ENCODE measurements at places on chromosomes 3 and 15.
A peak's percentile ranks its signal among the peaks of the same experiment; 100 is the strongest.

GRCh38 chr3:165642761-165643420 lies 194.3 kb downstream of the BCHE start:
- DNase-seq: peak; percentile 96

DNA sequence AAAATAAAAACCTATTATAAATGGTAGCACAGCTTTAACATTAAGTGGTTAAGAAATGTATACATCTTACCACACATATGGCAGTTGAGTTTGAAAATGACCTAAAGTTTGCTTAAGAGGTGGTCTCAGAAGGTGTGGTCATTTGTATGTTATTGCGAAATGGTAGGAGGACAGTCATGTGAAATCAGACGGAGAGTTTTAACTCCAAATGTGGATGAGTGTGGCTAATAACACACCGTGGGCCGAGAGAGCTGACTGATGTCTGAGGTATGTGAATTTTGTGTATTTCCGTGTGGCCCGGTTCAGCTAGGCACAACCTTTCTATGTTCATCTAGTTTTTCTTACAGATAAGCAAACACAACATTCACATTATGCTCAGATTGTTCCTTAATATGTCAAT lies 71.9 kb downstream of the ARNT2 start:
- no peak for DNase-seq

- peak; percentile 12 for DNase-seq
Observed at GRCh38 chr3:144770915-144771351, 799.3 kb downstream of the DIPK2A start.

DNA sequence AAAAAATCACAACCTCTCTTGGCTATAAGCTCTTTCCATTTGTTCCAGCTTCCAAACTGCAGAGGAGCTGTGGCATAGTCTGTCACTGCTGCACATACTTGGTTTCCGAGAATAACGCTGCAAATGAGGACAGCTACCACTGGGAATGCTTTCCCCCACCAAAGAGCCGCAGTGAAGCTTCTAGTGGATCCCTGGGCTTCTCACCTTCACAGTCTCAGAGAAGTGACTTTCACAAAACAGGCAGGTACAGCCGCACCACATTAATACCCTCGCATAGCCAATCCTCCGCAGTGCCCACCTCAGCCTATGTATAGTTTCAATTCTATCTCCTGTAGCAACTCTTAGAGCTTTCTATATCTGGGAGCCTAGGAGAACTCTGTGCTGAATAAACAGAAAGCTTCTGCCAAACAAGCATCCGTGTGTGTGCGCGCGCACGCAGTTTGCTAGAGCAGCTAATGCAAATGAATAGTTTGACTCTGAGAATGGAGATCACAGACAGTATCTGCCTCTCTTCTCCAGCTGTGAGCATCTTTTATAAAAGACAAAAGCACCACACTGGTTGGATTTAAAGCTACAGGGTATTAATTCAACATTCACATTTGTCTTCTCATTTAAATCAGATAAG lies 81.9 kb upstream of the PLXND1 start:
- peak; percentile 55 for DNase-seq

DNA sequence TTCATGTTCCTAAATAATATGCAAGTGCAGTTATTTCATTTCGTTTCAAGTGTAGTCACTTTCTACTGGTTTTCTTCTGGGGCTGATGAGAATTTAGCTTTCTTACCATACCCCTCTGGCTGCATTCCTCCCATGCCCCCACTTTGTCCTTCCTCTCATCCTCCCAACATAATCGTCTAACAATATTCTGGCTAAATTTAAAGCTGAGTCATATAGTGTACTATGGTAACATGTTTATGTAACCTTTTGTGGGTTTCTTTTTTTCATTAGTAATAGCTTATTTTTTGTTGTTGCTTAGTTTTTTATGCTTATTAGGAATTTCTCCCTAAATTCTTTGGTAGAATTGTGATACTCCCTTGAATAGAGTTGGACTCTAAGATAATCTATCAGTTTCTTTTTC lies 30.5 kb downstream of the DUT start:
- DNase-seq: no peak

- DNase-seq: no peak
Observed at GRCh38 chr3:120057029-120057428, 37.2 kb downstream of the GSK3B start.

DNA sequence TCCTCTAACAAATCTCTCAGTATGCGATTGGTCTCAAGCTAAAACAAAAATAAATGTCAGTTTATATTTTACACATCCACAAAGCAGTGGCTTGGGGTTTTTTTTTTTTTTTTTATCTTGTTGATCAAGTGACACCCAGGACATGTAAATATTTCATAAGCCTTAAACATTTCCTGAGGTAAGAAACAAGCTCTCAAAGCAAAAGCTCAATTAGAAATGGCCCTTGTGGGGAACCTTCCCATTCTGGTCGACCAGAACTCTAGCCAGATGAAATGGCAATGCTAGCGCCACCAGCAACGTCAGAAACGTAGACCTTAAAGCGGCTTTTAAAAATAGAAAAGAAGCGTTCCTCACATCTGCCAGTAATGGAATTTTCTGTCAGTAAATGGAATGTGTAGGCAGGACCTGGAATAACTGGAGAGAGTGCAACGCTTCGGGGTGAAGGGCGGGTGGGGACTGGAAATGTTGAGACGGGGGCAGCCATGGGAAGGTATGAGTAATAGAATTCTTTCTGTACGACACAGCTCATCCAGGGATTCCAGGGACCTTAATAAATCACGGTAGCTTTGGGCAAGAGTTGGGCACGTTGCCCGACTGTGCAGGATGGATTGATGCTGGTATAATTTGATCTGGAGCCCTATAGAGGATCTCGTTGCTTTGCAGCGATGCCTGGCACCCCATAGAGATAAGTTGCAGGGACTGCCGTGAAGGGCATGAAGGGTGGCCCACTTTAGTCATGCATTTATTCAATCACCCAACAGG lies 44.4 kb downstream of the BTD start:
- DNase-seq: peak; percentile 98

Data from astrocyte (in vitro differentiated cells and primary cell).